ENCODE measurements at places on chromosomes 2 and 18. TPM values are rescaled to one million over a fixed set of nuclear protein-coding genes. Genes with fewer than 3 reads are reported as not detected.
A peak's percentile ranks its signal among the peaks of the same experiment; 100 is the strongest.

Gene RTP5
- 0.12 TPM for total RNA-seq

DNA sequence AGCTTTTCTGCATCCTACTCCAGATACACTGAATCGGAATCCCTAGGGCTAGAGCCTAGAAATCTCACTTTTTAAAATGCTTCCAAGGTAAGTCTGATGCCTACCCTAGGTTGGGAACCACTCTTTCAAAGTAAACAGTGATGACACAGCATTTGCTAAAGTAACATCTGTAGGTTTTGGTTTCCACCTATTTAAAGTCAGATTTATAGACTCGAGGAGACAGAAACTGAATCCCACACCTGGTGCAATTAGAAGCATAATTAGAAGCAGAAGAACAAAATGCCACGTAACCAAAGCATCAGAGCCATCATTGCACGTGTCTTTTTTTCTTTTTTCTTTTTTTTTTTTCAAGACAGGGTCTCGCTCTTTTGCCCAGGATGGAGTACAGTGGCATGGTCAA is 40.9 kb downstream of the PDK1 start:
- DNase-seq = no peak
- no peak overlapping the region for H3K4me3 ChIP-seq
- H3K36me3 ChIP-seq = peaks cover 3% of the 10 kb centered on the region
- peaks cover 12% of the 10 kb centered on the region for H3K4me1 ChIP-seq

DNA sequence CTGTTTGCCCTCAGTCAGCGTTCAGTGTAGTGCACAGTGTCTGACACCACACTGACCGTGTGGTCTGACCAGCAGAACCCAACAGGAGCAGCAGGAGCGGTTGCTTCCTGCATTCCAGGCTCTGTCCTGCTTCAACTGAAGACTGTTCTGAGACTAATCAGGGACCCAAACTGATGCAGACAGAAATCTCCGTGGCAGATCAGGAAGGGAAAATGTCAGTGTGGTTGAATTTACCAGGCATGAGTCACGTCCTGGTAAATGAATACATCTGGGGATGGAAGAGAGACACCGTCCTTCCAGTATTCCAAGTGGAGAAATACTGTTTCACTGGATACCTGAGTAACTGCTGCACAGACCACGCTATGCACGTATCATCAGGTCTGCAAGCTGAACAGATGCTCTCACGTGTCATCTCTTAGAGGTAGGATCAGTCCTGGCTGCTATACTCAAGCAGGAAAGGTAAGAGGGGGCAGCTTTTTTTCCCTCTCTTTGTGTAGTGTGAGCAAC is 223.6 kb upstream of the EPAS1 start:
- H3K36me3 ChIP-seq = no peaks in the 10 kb centered on the region
- peak overlapping the region; percentile 4 for H3K4me3 ChIP-seq
- peak overlapping the region; percentile 80 for H3K27ac ChIP-seq
- no peak for DNase-seq

DNA sequence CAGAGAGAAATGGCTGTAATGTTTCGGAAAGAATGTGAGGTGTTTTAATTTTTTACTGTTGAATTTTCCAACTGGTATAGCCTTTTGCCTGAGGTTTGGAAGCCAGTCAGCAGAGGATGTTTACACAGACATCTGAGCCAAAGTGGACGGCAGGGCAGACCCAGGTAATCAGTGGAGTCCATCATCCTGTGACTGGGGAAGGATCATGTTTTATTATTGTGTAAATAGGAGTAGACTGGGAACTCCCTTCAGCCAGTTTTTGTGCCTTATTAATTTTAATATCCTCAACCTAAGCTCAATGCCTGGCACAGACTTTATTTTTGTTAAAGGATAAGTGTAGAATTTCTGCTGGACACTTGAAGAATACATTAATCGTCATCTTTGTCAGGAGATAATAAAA is 142.0 kb upstream of the GAREM1 start:
- H3K27ac ChIP-seq = no peak overlapping the region
- no peak overlapping the region for H3K4me3 ChIP-seq
- H3K27me3 ChIP-seq = peaks cover 9% of the 10 kb centered on the region

DNA sequence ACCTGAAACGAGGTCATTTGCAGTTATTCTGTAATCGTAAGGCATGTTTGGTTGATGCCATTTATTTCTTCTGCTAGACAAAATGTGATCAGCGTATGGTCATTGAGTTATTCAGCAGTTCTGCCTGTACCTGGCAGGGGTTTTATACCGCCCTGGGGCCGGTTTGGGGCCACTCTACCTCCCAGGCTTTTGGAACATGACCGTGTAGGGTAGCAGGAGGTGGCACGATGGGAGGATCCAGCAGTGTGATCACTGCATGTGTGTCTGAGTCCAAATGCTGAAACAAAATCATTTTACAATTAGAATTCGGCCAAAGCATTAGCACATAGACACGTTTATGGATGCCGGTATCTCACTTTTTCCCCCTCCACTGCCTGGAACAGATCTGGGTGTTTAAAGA is 26.7 kb downstream of the LPIN1 start:
- H3K27me3 ChIP-seq = no peaks in the 10 kb centered on the region
- H3K4me3 ChIP-seq = no peak overlapping the region
- H3K4me1 ChIP-seq = peaks cover 44% of the 10 kb centered on the region
- no peak for DNase-seq
- H3K36me3 ChIP-seq = peaks cover 26% of the 10 kb centered on the region

DNA sequence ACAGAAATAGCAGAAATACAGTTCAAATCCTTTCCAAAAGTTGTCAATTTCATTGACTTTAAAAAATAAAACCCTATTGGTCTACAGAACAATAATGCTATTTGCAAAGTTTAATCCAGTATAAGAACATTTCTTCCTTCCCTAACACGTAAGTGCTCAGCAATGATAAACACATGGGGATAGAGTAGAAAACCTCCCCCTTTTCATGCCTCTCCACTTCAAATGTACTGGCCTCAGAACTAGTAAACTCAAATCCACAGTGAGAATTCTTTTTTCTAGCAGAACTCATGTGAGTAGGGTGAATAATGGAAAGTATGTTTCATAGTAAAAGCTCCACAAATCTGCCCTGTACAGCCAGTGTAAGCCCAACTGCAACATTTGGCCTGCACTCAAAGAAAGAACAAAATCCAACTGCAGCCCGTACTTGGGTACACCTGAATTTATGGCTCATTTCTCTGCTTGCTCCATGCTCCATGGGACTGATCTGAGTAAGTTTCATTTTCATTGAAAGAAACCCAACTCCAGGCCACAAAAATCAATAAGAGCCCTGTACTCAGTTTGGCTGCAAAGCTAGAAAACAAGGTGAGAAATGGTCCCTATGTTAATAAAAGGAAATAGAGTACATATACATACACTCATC is 115.0 kb upstream of the RMDN2 start:
- H3K27ac ChIP-seq = no peak overlapping the region
- peaks cover 6% of the 10 kb centered on the region for H3K4me1 ChIP-seq
- no peak overlapping the region for H3K4me3 ChIP-seq
- DNase-seq = no peak
- H3K36me3 ChIP-seq = peaks cover 7% of the 10 kb centered on the region
- no peaks in the 10 kb centered on the region for H3K27me3 ChIP-seq

- no peaks in the 10 kb centered on the region for H3K27me3 ChIP-seq
- no peak overlapping the region for H3K27ac ChIP-seq
- no peak overlapping the region for H3K4me3 ChIP-seq
- no peaks in the 10 kb centered on the region for H3K36me3 ChIP-seq
- no peaks in the 10 kb centered on the region for H3K4me1 ChIP-seq
Measured at GRCh38 chr18:7456376-7456775, 110.7 kb upstream of the PTPRM start.

DNA sequence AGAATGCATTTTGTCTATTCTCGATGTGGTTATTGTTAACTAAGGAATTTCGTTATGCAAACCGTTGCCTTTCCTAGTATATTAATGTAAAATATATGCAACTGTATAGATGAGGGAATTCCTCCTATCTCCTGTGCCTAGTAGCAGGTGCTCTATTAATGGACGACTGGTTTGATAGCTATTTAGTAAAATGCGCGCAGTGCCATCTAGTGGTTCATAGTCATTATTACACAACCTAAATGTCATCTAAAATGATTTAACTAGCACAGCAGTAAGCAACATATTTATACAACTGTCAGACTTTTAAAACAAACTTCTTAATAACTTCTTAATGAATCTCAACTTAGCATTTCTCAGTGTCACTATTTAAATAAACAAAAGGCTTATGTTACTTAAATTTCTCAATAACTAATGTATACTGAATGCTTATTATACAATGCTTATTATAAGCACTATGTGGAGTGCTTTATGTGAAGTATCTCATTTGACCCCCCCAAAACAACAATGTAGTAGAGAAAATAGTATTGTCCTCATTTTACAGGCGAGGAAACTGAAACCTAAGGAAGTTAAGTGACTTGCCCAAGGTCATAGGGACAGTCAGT is 77.9 kb downstream of the DTNA start:
- H3K36me3 ChIP-seq = no peaks in the 10 kb centered on the region
- H3K27ac ChIP-seq = peak overlapping the region; percentile 41
- H3K4me3 ChIP-seq = no peak overlapping the region
- peaks cover 30% of the 10 kb centered on the region for H3K27me3 ChIP-seq
- peak; percentile 19 for DNase-seq

Gene CD226
- total RNA-seq = 73.7 TPM

DNA sequence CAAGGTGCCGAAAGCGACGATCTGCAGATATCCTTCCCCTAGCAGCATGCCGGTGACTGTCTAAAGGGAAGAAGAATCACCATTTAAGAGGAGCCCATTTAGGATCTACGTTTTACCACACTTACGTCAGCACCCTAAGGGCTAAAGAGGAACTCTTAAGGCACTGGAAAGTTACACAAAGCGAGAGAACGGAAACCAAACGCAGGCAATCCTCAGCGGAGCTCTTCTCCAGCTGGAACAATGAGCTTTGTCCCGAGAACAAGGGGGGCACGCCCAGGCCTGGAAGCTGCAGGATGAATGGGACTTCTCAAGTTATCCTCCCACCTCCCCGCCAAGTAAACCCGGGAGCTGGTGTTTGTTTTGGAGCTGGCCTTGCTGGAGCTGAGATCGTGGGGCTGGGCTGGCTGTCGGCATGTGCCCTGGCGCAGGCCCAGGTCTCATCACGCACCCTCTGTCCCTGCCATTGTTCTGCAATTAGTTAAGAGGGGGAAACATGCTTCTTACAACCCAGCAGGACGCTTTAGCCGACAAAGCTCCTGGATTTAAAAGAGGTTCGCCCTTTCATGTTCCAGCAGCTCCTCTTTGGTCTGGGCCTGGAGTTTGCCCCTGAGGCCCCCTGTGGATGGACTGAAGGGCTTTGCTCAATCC is 36.4 kb downstream of the PXDN start:
- no peak overlapping the region for H3K4me3 ChIP-seq
- no peak overlapping the region for H3K27ac ChIP-seq

DNA sequence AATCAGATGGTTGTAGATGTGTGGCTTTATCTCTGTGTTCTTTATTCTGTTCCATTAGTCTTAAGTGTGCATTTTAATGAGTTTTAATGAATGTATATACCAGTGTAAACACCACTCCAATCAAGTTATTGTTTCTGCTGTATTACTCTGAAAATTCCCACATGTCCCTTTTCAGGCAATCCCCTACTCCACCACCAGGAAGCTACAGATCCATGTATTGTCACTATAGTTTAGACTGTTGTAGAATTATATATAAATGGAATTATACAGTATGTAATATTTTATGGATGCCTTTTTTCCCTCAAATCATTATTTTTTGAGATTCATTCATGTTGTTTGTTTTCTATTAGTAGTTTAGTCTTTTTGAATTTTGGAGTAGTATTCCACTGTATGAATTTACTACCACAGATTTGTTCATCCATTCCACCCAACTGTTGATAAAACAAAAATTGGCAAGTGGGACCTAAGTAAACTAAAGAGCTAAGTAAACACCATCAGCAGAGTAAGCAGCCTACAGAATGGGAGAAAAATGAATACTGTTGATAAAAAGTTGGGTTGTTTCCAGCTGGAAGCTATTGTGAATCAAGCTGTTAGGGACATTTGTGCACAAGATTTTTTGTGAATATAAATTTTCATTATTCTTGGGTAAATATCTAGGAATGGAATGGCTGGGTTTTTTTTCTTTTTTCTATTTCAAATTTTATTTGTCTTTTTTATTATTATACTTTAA is 262.0 kb downstream of the CAMKMT start:
- H3K4me1 ChIP-seq = no peaks in the 10 kb centered on the region
- H3K27me3 ChIP-seq = no peaks in the 10 kb centered on the region
- no peak for DNase-seq
- no peaks in the 10 kb centered on the region for H3K36me3 ChIP-seq
- no peak overlapping the region for H3K27ac ChIP-seq

DNA sequence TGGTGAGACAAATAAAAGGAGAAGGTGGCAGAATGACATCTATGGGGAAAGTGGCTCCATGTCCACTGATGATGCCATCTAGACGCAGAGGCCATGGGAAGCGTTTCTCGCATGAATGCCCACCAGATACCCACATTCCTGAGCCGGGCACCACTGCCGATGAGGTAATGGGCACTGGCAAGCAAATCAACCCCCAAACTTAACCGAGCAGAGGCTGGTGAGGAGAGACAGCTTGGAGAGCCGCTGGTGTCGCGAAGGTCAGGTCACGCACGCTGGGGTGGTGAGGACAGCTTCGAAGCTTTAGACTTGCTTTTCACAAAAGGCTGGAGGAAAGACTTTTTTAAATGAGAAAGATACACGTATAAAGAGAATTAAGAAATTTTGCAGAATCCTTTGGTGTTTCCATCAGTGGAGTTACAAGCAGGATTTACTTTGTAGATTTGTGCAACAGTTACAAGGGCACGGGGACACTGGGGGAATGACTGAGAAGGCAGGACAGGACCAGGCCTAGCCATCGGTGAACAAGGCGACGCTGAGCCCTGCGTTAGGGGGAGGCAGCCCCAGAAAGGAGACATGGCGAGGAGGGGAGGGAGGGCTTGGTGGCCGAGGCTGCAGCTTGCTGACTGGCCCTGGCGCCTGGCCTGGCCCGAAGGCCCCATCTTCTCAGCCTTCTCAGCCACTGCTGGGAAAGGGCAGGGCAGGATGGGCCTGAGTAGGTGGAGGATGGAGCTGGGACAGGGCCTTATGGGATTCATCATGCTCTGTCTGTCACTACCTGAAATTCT is 83.9 kb upstream of the HDAC4 start:
- no peak overlapping the region for H3K27ac ChIP-seq
- H3K4me3 ChIP-seq = no peak overlapping the region
- no peak for DNase-seq
- no peaks in the 10 kb centered on the region for H3K36me3 ChIP-seq
- H3K4me1 ChIP-seq = no peaks in the 10 kb centered on the region

Gene CASP10
- total RNA-seq = 15.7 TPM

GRCh38 chr2:131426727-131427126 is 49.2 kb upstream of the TUBA3D start:
- DNase-seq = no peak
- peak overlapping the region; percentile 33 for H3K4me3 ChIP-seq
- no peaks in the 10 kb centered on the region for H3K36me3 ChIP-seq
- H3K27me3 ChIP-seq = peaks cover 80% of the 10 kb centered on the region
- H3K4me1 ChIP-seq = peaks cover 7% of the 10 kb centered on the region

Gene ZSWIM2
- not detected for total RNA-seq

Gene OBSL1
- total RNA-seq = 1.3 TPM

Gene LOXHD1
- 0.05 TPM for total RNA-seq

- DNase-seq = no peak
- no peaks in the 10 kb centered on the region for H3K36me3 ChIP-seq
- H3K27me3 ChIP-seq = no peaks in the 10 kb centered on the region
Measured at GRCh38 chr2:50108245-50108644, 923.7 kb downstream of the NRXN1 start.

- no peaks in the 10 kb centered on the region for H3K36me3 ChIP-seq
- H3K27ac ChIP-seq = no peak overlapping the region
- H3K4me3 ChIP-seq = no peak overlapping the region
- H3K4me1 ChIP-seq = peaks cover 20% of the 10 kb centered on the region
Measured at GRCh38 chr2:207825978-207826377, 56.3 kb upstream of the FZD5 start.

Gene KIF3C
- 4.2 TPM for total RNA-seq

GRCh38 chr2:176193048-176193447 is 4.6 kb downstream of the HOXD1 start:
- no peak for DNase-seq
- H3K36me3 ChIP-seq = no peaks in the 10 kb centered on the region
- peaks cover 67% of the 10 kb centered on the region for H3K27me3 ChIP-seq

Gene GALNT5
- not detected for total RNA-seq
